HS-27A (cell line): ENCODE measurements at places on chromosomes 16 and 17.

DNA sequence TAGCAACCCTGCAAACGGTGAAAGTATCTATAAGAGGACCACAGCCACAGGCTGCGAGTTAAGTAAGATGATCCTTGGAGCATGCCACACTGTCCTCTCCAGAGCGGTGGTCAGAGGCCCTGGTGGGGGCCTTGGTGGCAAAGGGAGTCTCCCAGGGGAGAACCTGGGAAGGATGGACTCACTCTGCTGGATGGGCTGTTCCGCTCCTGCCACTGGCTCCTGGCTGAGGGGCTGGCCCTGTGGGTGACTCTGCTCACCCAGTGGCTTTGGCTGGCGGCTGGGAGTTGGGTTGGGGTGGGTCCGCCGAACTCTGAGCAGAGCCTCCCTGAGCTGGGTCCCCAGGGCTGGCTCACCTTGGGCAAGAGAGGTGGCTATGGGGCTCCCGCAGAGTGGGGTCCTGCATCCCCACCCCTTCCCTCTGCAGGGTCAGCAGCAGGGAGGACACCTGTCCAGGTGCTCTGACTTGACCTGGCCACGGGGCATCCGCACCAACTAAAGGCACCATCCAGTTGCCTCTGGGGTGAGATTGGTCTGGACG lies 7.3 kb downstream of the CDK5R1 start:
- DNase-seq: no peak

GRCh38 chr17:61495161-61495857 lies 43.1 kb downstream of the TBX4 start:
- peak; percentile 43 for DNase-seq

- DNase-seq: no peak
These were observed 11.2 kb downstream of the CD300LB start for GRCh38 chr17:74520016-74520434.

- no peak for DNase-seq
These were observed 200.8 kb upstream of the KCNJ16 start for GRCh38 chr17:69874175-69874670.

DNA sequence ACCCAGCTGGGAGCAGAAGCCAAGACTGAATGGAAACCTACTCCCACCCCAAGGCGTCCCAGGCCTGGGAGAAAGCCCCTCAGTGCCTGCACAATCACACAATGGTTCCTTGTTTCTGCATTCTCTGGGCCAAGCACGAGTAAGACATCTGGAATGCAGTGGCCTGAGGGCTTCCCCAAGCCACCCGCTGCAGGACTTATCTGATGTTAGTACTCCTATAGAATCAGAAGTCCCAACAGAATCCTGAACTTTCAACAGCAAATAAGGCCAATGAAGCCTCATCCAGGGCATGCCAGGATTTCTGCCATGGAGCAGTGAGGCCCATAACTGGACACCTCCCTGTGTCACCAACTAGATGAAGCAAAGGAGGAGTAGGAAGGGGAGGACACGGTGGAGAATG lies 28.6 kb downstream of the MYO18A start:
- DNase-seq: no peak

DNA sequence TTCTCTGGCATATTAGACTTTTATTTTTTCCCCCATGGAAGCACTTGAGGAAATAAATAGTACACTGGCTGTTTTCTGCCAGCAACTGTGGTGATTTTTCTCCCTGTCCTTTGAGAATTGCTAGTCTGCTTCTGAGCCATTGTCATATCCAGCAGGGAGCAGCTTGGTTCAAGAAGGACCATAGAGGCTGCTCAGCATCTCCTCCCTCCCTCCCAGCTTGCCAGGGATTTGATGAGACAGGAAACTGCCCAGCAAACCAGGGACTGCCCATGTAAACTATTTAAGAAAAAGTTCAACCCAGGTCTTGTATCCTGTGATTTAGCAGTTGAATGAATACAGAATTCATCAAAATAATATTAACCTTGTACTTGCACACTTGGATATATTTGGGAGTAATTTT lies 39.5 kb downstream of the CYB5B start:
- DNase-seq: no peak

DNA sequence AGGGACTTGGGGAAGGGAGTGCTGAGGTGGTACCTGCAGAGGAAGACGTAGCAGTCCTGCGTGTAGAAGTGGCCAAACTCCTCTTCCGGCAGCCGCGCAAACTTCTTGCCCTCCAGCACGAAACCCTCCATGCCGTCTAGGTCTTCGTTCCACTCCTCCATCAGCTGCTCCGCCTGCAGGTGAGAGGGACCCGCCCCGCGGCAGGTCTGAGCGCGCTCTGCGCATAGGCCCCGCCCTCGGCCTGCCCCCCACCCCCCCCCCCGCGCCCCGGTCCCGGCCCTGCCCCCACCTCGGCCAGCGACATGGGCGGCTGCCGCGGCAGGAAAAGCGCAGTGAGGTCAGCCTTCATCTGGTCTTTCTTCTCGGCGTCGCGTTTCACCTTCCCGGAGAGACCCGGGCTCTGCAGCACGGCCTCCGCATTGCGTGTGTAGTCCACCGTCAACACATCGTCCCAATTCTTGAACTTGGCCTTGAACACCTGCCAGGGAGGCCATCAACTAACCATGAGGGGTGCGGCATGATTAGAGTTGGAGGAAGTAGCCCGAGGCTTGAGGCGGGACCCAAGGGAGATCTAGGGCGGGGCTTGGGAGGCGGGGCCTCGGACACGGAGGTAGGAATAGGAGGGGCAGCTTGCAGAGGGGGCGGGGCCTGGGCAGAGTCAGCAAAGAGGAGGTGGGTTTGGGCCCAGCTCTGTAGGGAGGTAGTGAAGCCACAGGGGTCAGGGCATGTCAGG lies 11.5 kb downstream of the FLII start:
- DNase-seq: no peak

GRCh38 chr16:89710709-89711564 lies 9.4 kb upstream of the SPATA2L start:
- DNase-seq: no peak

- no peak for DNase-seq
These were observed 187.7 kb downstream of the LGALS9B start for GRCh38 chr17:20279631-20280030.

GRCh38 chr16:58234831-58235595 lies 37.1 kb upstream of the CSNK2A2 start:
- no peak for DNase-seq

DNA sequence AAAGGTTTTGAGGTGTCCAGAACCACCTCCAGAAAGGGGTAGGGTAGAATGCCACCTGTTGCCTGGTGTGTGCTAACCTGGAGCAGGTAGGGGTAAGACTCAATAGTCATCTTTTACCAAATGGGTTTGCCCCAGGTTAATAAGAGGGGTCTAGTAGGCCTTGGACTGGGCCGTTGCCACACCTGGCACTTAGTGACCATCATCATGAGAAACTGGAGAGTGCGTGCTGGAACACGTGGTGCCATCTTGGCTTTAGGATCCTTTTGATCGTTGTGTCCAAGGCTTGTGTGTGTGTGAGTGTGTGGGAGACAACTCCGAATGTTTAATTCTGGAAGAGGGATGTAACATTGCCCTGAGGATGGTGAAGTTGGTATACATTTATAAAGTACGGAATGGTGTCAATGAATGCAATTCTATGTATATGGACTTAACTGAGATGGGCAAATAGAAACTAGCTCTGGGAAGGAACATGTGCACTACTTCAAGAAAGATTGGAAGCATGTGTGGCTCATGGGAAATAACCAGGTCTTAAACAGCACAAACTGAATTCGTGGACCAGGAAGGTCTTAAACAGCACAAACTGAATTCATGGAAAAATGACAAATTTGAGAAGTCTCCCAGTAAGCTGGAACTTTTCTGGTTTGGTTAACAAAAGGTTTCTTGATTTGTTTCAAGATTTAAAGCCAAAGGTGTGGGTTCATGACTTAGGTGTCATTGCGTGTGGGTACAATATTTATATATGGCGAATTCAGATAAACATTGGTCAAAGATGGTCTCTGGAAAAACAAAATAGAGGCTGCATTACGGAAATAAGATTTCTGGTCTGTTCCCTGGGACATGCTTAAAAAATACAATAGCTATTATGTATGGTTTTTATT lies 7.2 kb downstream of the FUS start:
- DNase-seq: no peak

- no peak for DNase-seq
These were observed 88.3 kb upstream of the PLEKHM1 start for GRCh38 chr17:45578516-45579455.

DNA sequence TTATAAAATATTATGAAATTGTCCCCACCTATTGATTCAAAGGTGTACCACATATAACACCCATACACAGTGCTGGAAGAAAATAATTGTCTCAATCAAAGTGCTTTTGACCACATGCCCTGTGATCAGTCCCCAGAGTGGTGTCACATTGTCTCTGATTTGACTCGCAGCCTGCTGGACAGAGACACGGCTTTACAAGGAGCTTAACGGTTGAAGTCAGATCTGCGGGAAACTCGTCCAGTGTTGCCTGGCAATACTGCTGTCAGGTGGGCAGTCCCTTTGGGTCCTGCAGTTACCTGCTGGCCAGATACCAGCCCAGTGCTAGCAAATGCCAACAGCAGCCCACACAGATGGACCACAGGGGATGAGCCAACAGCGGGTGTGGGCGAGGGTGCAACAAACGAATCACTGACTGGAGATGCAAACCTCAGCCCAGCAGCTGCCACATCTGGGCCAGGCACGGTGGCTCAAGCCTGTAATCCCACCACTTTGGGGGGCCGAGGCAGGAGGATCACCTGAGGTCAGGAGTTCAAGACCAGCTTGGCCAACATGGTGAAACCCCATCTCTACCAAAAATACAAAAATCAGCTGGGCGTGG lies 26.2 kb upstream of the SSTR2 start:
- no peak for DNase-seq

DNA sequence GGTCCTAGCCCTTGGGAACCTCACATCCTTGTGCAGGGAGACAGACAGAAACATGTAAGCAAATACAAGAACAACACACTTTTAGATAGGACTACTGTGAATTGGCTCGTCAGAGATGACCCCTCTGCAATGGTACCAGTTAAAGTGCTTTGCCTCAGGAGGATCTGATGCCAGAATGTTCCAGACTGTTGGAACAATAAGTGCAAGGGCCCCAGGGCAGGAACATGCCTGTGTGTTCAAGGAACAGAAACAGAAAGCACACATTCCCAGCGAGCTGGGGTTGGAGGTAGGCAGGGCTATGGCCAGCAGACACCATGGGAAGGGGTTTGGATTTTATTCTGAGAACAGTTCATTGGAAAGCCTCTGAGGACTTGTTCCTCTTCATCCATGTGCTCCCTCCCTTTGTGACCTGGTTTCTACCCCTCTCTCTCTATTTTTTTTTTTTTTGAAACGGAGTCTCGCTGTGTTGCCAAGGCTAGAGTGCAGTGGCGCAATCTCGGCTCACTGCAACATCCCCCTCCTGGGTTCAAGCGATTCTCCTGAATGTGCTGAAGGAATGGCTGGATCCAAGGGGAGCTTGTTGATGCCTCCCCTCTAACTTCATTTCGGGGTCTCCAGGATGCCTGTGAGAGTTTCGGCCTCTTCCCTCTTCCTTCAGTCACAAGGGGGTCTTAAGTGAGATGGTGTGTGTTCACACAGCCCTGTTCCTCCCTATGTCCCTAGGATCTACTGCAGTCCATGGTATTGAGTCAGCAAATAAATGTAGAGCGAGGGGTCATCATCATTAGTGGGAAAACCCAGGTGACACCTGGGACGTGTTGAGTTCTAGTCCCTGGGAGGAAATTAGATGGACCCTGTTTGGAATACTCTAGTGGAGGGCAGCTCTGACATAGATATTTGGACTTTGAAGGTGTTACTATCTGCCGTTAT lies 6.4 kb downstream of the STAT5A start:
- no peak for DNase-seq
